Fibroblast of lung (primary cell): ENCODE measurements at places on chromosomes 5 and 9. TPM values are rescaled to one million over a fixed set of nuclear protein-coding genes. Genes with fewer than 3 reads are reported as not detected.

Gene ASS1
- total RNA-seq: 223 and 276 TPM in 2 replicates

Gene INPP5E
- total RNA-seq: 5.6 and 7.8 TPM in 2 replicates

Gene BNC2
- 34.7 and 36.2 TPM in 2 replicates for total RNA-seq

Gene GCNT4
- total RNA-seq: 1.8 and 3.6 TPM in 2 replicates

Gene TMED9
- 94.8 and 139 TPM in 2 replicates for total RNA-seq

Gene FAM163B
- not detected in 2 replicates for total RNA-seq
